ENCODE measurements at places on chromosomes 13 and 19.

DNA sequence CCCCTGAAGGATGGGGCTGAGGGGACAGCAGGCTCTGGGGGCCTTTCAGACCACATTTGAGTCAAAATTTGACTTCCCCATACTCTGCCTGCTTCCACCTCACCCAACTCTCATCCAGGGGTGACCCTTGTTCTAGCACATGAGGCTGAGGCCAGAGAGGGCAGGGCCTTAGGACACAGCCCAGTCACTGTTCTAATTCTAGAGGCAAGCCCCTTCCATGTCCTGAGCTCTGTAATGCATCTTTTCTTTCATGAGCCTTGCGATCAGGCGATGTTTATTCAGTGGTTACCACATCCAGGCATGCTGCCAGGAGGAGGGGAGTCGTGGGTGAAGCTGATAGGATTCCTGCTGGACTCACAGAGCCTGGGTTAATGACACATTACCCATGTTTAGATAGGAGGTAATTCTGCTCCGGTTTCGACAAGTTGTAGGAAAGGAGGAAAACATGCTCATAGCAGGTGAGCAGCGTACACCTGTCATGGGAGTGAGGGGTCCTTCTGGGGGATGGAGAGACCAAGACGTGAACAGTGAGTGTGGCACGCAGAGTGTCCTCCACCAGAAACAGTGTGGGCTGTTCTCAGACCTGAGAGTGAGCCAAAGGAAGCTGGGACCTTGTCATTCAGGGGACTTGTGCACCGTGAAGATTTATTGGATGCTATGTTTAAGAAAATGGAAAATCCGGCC lies 9.3 kb downstream of the RPS9 start:
- DNase-seq, result peak; percentile 70

DNA sequence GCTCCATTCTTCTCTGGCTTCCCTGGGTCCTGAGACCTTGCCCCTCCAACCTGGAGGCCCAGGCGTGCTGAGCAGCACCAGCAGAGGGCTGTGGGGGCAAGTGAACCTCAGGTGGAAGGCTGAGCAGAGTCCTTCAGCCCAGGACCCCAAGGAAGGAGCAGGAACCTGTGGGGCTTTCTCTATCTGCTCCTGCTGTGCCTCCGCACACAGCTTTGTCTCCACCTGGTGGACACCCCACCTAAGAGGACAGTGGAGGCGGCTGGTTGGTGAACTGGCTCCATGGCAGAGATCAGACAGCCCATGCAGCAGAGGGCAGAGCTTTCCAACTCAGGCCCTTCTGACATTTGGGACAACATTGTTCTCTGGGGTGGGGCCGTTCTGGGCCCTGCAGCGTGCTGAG lies 19.7 kb downstream of the ZFR2 start:
- peak; percentile 27 for DNase-seq

- no peak for DNase-seq
These were observed 714 bp downstream of the PLPP2 start for GRCh38 chr19:290372-291005.

DNA sequence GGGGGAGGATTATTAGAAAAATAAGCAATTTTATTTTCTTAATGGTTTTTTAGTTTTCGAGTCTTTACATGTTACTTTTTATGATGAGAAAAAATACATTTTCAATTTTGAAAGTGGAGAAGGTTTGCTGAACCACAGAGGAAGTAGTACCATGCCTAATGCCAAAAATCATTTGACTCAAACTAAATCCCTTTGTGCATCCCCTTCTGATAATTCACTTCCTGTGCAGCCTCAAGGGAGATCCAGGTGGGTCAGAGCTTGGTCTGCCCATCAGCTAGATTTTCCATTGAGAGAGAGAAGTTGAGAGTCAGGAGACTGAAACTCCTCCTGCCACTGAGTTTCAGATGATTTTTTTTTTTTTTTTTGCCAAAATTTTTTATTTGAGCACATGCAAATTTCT lies 571.7 kb downstream of the LIG4 start:
- no peak for DNase-seq

- no peak for DNase-seq
These were observed 12.7 kb upstream of the AKAP8L start for GRCh38 chr19:15431396-15432017.

DNA sequence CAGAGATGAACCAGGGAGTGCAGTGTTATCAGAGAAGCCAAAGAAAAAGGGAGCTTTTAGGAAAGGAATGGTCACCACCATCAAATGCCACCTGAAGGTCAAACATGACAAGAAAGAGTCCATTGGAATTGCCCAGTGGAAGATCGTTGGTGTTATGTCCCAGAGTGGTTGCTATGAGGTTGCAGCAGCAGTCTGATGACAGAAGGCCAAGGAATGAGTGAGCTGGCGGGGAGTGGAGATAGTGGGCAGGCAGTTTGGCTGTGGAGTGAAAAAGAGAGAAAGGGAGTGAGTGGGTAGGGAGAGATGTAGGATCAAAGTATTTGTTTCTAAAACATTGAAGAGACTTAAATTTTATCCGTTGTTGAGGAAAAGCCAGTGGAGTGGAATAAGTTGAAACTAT lies 117.4 kb upstream of the WASF3 start:
- DNase-seq, result no peak

DNA sequence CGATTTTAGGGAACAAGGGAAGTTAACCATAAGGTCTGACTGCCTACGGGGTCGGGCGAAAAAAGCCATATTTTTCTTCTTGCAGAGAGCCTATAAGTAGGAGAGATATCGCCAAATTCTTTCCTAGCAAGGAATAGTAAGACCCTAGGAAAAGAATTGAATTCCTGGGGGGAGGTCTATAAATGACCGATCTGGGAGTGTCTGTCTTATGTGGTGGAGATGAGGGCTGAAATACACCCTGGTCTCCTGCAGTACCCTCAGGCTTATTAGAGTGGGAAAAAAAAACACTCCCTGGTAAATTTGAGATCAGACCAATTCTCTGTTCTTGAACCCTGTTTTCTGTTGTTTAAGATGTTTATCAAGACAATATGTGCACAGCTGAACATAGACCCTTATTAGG lies 447.5 kb upstream of the ATXN8OS start:
- no peak for DNase-seq

GRCh38 chr13:31722673-31723072 lies 16.7 kb upstream of the RXFP2 start:
- DNase-seq, result no peak

GRCh38 chr19:29745253-29745652 lies 30.2 kb upstream of the C19orf12 start:
- no peak for DNase-seq

- no peak for DNase-seq
These were observed at the start of gene ZNF486 for GRCh38 chr19:20167020-20167644. Gene ZNF486 (plus strand): TSS chr19:20167214. CDS start chr19:20167331, 117 bp downstream.

DNA sequence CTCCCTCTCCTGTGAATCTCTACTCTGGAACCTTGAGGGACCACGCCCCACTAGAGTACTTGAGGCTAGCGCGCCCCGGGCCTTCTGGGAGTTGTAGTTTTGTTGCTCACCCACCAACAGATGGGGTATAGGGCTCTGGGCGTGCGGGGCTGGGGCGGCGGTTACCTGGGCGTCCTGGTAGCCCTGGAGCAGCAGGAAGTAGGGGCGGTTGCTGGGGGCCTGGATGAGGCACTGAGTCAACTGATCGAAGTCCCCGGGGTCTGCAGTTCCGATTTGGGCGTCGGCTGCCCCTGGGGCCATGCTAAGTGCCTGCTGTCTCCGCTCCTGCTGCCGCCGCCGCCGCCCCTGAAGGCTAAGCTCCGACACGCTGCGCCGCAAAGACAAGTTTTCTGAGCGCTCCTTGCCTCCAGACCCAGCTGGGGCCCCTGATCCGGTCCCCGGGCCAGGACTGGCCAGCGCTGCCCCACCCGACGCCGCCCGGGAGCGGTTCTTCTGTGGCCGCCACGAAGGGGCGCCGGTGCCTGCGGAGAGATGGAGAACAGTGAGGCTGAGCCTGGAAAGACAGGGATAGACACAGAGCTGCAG lies 5.3 kb downstream of the RASIP1 start:
- DNase-seq, result no peak

- DNase-seq, result no peak
These were observed 73.0 kb downstream of the ZNF100 start for GRCh38 chr19:21694171-21694906.

DNA sequence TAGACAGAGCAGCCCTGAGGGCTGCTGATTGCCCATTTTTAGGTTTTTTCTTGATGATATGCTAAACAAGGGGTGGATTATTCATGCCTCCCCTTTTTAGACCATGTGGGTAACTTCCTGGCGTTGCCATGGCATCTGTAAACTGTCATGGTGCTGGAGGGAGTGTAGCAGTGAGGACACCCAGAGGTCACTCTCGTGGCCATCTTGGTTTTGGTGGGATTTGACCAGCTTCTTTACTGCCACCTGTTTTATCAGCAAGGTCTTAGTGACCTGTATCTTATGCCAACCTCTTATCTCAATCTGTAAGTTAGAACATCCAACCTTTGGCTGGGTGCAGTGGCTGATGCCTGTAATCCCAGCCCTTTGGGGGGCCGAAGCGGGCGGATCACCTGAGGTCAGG lies 148.0 kb downstream of the PTPRS start:
- DNase-seq, result no peak

GRCh38 chr13:62473190-62473943 lies 1057.7 kb upstream of the PCDH20 start:
- no peak for DNase-seq

DNA sequence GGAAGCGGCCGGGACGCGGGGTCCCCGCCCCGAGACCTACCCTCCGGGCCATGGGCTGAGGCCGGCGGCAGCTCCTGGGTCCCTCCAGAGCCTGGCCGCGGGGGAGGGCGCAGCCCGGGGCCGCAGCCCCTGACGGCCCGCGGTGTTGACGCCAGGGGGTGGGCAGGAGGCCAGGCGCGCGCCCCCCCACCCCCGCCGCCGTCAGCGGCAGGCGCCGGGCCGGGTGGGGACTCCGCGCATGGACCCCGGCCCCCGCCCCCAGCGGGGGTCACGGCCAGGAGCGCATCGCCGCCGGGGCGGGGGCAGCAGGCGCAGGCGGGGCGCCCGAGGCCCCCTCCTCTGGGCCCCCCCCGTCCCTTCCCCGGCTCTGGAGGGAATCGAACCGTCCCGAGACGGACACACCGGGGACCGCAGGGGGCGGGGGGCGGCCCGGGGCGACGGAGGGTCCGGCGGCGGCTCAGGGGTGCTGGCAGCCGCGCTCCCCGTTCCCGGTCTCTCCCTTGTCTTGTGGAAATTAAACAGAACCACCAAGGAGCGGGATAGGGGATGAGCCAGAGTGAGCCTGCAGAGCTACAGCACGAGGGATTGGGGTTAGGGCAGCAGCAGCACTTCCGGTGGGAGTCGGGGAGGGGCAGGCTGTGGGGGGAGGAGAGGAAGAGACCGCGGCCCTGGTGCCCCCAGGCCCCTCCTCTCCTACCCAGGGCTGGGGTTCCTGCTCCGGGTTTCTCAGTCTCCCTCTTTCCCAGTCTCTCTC lies at the start of gene MEIS3:
Gene MEIS3 (minus strand): TSS at position 498 of the 754 bp plus-strand sequence. CDS start 446 bp downstream, at position 52.
- DNase-seq, result no peak
